ENCODE measurements at places on chromosomes 5 and 9.

DNA sequence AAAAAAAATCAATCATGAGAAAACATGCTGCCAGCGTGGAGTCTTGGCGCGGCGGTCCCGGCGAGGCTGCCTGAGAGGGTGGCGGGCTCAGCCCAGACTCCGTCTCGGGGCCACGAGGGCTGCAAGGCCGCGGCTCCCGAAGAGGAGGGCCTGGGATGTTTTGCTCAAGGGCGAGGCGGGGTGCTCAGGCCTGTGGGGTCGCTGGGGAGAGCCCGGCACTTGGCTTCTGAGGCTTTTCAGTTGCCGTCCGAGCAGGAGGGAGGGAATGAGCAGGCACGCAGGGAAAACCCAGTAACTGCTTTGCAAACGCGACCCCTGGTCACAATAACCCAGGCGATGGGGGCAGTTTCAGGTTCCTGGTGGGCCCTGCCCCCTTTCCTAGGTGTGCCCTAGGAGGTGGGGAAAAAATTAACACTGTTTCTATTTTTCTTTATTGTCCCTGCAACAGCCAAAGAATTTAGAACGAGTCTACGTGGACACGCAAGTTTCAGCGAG lies 3.2 kb upstream of the IRX2 start:
- no peak for DNase-seq

- no peak for DNase-seq
Observed at GRCh38 chr5:17156463-17156862, 61.0 kb upstream of the BASP1 start.

DNA sequence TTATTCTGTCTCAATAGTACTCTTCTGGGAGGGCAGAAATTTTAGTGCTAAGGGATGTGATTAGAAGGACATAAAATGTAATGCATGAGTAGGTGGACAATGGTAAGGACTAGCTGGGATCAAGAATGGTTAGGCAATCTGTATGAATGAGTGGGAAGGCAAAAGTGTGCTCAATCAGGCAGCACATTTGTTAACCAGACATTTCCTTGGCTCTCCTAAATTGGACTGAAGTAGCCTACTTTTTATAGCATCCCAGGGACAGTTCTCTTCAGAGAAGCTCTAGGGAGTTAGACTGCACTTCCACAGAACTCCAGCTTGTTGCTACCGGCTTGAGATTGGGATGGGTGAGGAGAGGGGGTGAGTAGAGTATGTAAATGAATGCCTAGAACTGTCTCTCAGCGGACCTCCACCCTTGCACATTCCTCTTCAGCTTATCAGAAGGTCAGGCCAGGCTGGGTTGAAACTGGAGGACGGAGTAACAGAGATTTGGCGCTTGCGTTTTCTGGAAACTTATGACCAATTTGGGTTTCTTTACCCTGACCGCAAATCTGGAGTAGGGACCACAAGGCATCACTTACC lies 19.0 kb upstream of the ARL14EPL start:
- no peak for DNase-seq

DNA sequence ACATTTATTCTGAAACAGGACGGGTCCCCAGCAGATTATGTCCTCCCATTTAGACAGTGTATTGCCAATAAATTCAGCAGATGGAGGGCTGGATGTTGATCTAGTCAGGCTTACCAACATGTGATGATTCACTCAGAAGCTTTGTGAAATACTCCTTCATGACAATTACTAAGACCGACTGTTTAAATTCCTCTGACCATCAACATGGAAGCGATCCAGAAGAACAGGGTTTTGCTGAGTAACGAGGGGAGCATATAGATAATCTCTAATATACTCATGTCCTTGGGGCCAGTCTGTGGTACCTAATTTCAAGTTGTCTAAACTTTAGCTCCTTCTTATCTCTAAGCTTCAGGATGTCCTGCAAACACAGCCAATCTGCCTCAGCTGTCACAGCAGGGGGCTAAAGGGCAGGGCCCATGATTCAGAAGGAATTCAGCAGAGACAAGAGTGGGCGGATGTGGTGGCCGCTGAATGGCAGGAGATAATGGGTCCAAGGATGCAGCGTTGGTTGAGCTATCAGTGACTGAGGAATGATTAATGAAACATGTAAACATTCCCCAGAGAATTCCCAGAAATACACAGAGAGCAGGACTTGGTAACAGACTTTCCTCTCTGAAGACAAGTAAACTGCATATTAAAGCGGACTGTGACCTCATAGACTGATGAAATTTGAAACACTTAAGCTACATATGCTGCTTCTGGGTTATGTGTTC lies 109.4 kb downstream of the ANKRD55 start:
- no peak for DNase-seq

DNA sequence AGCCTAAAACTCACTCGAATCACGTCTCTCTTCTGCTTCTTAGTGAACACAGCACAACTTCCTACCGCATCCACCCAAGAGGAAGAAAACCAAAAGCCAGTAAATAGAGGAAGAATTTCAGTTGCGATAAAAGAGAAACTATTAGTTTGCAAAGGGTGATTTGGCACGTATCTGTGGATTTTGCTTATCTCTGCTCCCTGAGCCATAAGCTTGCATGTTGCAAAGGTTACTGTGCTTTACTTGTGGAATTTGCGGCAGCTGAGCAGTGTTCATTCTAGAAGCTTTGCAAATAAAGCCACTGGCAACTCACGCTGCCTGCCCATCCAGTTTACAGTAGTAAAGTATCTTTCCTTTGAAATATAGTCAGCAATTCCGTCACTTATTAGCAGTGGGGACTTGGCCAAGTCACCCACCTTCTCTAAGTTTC lies 149.0 kb upstream of the PCA3 start:
- DNase-seq = no peak
